ENCODE measurements at places on chromosomes 5 and 9. TPM values are rescaled to one million over a fixed set of nuclear protein-coding genes. Genes with fewer than 3 reads are reported as not detected.

The OMD gene
- total RNA-seq, result 4.9 TPM

The SPATA9 gene
- not detected for total RNA-seq

The SLC25A2 gene
- total RNA-seq, result not detected

DNA sequence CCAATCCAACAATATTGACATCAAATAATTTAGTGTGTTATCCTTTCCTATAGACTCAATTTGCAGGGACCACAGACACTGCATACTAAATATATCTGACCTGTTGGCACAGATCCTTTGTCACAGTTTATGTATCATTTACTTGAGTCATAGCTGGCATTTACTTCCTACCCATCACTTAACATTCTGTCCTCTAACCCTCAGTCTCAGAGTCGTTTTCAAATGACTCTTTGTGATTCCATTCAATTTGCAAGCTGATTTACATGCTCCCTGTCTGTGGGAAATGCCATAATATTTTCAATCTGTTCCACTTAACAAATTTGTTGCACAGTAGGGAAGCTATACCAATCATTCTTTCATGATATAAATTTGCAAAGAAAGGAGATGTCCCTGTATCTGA, 265.7 kb upstream of the EDIL3 start:
- no peak overlapping the region for H3K27ac ChIP-seq
- H3K36me3 ChIP-seq, result no peaks in the 10 kb centered on the region
- no peak for DNase-seq
- no peak overlapping the region for H3K4me3 ChIP-seq

DNA sequence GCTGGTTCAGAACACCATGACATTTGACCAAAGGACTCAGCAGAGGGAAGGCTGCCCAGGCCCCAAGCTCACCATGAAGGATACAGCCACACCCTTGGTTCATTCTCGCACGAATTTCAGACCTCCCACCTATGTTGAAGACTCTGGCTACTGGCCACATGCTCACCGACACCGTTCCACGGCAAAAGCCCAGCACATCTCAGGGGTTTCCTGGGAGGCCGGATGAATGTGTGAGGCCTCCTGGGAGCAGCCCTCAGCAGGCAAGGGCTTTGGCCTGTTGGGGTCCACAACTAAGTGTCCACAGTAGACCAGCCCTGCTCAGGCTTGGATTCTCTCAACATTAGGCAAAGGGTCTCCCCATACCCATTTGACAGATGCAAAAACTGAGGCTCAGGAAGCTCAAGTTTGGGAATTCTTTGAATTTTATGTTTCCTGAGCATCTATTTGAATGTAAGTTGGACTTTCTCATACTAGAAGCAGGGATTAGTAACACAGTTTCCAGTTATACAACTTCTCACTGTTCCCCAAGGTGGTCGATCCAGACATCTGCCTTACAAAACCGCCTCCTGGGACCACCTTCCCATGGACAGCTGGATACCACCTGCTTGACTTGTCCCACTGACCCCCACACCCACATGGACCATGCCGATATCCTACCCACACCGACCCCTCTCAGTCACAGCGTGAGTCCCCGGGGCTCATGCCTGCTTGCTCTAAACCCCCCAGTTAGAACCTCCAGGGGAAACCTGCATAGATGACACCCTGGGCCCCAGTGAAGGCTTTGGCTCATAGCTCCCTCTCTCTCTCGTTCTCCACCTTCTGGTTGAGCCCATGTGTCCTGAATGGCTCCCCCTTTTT, 27.9 kb downstream of the CCT5 start:
- H3K36me3 ChIP-seq, result no peaks in the 10 kb centered on the region
- peaks cover 11% of the 10 kb centered on the region for H3K4me1 ChIP-seq
- no peak overlapping the region for H3K27ac ChIP-seq
- H3K4me3 ChIP-seq, result no peak overlapping the region
- no peak for DNase-seq
- no peaks in the 10 kb centered on the region for H3K27me3 ChIP-seq

GRCh38 chr9:98796364-98797101, at the start of gene ANKS6:
Gene ANKS6 (minus strand): TSS chr9:98796555. CDS start chr9:98796491, 64 bp downstream.
- H3K27me3 ChIP-seq, result no peaks in the 10 kb centered on the region
- H3K27ac ChIP-seq, result peak within 1 kb of the TSS; percentile 59
- no peaks in the 10 kb centered on the region for H3K36me3 ChIP-seq
- H3K4me1 ChIP-seq, result peaks cover 22% of the 10 kb centered on the region
- H3K4me3 ChIP-seq, result peak within 1 kb of the TSS; percentile 35

All from body of pancreas (tissue), 4 donors.